CD8-positive, alpha-beta memory T cell (primary cell): ENCODE measurements at places on chromosomes 7 and 10.

DNA sequence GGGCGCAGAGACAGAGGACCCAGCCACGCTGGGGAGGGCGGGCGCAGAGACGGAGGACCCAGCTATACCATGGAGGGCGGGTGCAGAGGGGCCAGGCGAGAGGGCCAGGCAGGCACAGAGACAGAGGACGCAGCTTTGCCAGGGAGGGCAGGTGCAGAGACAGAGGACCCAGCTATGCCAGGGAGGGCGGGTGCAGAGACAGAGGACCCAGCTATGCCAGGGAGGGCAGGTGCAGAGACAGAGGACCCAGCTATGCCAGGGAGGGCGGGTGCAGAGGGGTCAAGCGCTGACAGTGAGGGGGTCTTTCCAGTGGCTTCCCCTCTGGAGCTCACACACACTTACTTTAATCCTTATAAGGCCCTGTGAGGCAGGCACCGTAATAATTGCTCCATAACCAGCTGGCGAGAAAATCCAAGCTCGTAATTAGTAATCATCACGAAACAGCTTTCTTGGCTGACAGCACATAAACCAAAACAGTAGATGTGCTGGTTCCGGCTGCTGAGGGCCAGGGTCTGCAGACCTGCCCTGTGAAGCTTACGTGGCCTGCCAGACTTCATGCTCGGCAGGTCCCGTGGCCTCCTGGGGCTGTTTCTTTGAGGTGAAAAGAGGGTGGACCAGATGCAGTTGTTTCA is 137.2 kb downstream of the VIPR2 start:
- DNase-seq: no peak

- DNase-seq: no peak
These were observed 63.1 kb downstream of the IKZF1 start for GRCh38 chr7:50367570-50367969.

DNA sequence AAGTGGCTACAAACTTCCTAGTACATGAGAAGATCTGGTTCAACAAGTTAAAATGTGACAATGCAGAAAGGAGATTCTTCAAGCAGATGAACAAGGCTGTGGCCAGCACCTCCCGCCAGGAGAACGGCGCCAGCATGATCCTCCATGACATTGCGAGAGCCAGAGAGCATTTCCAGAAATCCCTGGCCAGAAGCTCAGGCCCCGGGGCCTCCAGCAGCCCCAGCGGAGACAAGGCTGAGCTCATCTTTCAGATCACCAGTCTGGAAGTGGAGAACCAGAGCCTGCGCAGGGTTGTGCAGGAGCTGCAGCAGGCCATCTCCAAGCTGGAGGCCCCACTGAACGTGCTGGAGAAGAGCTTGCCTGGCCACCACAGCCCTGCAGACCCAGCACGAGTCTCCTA is 40.1 kb upstream of the ZNF273 start:
- no peak for DNase-seq

DNA sequence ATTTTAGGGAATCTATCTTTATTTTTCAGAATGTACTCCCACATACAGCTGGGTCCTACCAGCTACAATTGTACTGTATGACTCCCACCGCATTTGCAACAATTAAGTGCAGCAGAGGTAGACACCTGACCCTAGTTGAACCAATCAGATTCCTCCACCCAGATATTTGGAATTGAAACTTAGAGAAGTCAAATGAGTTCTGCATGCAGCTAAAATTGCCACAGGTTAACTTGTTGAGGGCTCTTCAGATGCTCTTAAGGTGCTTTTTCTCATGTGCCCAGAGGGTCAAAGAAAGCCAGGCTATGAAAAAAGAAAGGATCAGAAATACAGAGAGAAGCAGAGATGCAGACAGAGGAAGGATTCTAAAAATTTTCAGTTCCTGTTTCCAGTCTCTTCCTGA is 68.0 kb upstream of the TES start:
- DNase-seq: no peak

DNA sequence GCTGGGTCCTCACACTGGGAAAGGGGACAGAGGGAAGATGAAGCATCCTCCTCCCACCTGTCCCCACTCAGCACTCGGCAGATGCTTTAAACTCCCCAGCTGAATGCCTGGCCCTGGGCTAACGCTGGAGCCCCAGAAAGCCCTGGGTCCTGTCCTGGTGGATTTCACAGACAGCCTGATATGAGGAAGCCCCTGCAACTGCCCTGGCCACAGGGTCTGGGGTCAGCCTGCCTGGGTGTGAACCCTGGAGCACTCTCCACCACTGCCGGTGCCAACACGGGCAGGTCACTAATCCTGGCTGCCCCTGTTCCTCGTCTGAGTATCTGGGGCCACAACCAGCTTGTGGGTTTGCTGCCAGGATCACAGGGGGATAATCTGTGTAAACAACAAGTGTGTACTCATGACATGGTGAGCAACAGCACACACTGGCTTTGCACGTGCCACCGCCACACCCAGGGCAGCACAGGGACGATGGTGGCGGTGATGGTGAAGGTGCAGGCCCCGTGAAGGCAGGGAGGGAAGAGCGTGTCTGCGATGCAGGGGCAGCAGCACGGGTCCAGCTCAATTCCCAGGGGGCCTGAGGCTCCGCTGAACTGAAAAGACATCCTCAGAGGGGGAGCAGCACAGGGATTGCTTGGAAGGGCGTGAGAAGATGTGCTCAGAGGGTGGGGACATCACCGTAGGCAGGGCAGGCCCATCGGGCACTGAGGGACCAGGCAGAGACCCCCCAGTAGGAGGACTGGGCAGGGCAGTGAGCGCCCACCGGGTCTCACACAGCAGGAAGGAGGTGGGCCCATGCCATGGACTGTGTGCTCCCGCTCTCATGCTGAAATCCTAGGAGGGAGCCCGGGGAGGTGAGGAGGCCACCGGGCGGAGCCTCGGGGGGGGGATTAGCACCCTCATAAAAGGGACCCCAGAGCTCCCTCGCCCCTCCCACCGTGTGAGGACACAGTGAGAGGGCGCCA is 238.7 kb downstream of the MAD1L1 start:
- no peak for DNase-seq

- no peak for DNase-seq
These were observed 117.4 kb upstream of the PFKP start for GRCh38 chr10:2949948-2950354.

DNA sequence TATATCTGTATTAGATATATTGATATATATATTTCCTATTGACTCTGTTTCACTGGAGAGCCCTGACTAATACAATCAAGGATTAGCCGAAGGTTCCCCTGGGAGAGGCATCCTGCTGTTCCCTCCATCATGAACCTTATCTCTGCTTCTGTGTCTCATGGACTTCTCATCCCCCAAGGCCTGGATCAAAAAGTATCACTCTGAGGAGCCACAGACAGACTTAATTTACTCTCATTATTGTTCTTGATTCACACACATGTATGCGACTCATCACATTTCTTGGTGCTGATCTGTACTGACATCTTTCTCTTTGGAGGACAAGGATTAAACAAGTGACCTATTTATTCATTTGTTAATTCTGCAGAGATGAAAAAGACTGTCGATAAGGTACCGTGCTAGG is 550.2 kb downstream of the KCNMA1 start:
- no peak for DNase-seq

DNA sequence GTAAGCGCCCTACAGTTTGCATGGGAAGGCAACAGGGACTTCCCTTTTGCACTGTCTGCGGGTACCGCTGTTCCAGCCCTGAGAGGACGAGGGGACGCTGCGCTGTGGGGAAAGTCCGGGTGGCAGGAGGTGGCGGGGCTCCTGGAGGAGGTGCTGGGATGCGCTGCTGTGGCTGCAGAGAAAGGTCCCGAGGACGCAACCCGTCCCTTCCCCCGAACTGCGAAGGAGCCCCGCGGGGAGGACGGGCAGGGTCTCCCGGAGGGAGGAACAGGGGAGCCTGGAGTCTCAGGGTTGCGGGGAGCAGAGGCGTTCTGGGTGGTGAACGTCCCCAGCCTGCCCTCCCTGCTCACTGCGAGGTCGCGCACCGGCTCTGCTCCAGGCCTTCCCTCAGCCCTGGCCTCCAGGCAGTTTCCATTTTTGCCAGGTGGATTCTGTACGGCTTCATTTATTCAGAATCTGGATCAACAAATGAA is 91.6 kb downstream of the CXCL12 start:
- DNase-seq: no peak

- no peak for DNase-seq
These were observed 525 bp upstream of the CHUK start for GRCh38 chr10:100229819-100230422.

DNA sequence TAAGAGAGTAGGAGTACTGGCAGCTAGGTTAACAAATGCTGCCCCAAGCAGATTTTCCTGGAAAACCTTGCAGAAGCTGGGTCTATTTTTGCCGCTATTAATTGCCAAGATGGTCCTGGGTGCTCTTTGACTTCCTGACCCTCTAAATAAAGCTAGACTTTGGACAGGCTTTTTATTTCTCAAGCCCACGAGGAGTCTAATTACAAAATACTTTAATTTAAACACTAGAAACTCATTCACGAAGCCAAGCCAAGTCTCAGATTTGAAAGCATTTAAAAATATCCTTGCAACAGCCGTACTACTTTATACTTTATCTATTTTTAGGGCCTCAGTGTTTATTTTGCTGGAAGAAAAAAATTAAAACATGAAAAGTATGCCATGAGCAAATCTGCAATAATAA is 45.1 kb downstream of the TMEM26 start:
- no peak for DNase-seq

DNA sequence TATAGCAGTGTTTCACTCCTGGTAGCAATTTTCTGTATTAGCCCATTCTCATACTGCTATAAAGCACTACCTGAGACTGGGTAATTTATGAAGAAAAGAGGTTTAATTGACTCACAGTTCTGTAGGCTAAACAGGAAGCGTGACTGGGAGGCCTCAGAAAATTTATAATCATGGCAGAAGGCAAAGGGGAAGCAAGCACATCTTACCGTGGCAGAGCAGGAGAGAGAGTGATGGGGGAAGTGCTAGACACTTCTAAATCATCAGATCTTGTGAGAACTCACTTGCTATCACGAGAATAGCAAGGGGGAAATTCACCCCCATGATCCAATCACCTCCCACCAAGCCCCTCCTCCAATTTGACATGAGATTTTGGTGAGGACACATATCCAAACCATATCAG is 131.6 kb upstream of the EFCAB10 start:
- DNase-seq: no peak
